ENCODE measurements at places on chromosomes 2 and 18.

- no peak for DNase-seq
Measured at GRCh38 chr2:236351966-236352525, 87.8 kb upstream of the ASB18 start.

DNA sequence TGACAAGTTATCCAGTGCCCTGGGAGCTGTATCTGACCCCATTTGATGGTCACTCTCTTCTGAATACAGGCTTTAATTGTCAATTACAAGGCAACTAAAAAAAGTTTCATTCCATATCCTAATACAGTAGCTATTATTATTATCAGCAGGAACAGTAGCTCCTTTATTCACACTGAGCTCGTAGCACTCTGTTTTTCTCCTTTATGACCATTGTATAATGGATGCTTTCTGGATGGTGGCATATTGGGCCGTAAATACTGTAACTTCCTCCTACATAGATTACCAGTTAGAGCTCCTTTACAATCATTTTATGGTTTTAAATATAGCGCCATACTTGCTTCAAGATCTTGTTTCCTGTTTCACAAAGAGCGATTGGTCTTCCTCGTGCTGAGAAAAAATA is 1040.3 kb downstream of the TSN start:
- DNase-seq: no peak

GRCh38 chr2:11674983-11675382 is 5.0 kb upstream of the NTSR2 start:
- DNase-seq: no peak

DNA sequence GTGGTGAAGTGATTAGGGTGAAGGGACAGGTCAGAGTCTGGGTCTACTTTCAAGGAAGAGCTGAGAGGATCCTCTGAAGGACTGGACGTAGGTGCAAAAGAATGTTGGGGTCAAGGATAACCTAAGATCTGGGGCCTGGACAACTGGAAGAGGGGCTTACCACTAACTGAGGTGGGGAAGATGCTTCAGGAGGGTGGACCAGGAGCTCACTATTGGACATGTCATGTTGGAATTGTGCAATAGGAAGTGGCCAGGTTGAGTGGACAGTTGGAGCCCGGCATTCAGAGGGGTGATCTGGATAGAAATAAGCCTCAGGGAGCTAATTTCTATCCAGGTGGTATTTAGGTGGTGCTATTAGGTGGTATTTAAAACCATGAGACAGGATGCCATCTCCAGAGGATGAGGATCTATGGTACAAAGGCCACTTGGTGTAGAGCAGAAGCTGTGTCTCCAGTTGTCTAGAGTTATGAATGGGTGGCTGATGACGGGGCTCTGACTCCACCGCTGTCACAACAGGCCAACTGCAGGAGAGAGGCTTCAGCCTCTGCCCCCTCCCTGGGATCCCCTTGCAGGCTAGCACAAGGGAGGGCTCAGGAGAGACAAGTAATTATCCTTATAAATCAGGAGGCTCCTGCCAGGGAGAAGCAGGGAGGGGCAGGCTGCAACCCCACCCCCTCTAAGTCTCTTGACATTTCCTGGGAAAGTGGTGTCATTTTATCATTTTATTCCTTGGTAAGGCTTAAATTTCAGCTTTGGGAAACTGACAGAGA is 158.0 kb downstream of the SMAD7 start:
- DNase-seq: no peak

GRCh38 chr2:233022561-233022960 is 9.5 kb upstream of the NGEF start:
- DNase-seq: no peak

- DNase-seq: no peak
Measured at GRCh38 chr2:223727562-223727961, 109.8 kb downstream of the AP1S3 start.

GRCh38 chr18:44238454-44238853 is 442.2 kb upstream of the SETBP1 start:
- no peak for DNase-seq

GRCh38 chr2:145040433-145040832 is 520.5 kb upstream of the ZEB2 start:
- DNase-seq: no peak

DNA sequence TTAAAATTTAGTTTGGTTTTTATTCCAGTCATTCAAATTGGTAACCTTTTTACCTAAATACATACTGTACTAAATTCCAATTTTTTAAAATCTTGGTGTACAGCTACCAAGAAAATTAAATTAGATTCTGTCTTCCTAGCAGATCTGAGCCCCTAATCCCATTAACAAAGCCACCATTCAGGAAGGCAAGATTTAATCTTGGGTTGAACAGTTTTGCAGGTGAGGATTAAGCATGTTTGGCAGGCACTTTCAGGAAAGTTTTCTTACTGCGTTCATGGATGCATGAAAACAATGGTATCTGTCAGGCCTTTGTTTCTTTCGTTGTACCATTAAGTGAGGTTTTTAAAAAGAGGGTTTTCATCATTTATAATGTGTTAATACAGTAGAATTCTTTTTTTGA is 32.8 kb downstream of the ITPRID2 start:
- no peak for DNase-seq

DNA sequence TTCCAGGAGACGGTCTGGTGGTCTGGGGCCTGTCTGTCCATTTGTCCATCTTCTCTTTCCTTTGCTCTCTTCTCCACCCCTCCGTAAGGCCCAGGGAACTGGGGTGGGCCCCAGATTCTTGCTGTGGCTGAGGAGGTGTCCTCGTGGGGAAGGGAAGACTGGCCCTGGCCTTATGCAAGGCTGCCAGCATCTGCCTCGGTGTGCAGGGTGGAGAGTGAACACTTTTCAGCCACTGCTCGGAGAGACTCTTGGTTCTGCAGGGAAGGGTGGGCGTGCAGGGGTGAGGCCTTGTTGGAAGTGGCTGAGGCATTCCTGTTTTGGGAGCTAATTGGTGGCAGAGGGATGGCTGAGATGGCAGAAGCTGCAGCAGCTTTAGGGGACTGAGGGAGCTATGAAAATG is 23.0 kb downstream of the EMX1 start:
- DNase-seq: no peak

DNA sequence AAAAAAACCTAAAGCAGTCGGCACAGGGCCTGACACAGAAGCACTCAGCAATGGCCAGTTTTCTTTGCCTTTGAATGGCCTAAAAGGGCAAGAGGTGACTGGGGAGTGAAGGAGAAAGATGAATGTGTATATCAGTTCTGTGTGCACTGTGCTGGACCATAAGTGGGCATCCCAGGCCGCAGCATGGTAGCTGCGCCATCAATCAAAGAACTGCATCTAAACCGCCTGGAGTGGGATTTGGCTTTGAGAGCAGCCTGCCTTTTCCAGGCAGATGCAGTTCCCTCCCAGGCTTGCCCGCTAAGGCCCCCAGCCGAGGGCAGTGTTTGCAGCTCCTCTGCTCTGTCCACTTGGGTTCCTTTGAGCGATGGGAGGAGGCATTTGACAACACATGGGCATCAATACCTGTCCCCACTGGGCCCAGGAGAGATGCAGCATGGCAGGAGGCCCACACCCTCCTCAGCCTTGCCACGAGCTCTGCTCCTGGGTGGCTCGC is 144.1 kb downstream of the FAM210A start:
- DNase-seq: no peak

DNA sequence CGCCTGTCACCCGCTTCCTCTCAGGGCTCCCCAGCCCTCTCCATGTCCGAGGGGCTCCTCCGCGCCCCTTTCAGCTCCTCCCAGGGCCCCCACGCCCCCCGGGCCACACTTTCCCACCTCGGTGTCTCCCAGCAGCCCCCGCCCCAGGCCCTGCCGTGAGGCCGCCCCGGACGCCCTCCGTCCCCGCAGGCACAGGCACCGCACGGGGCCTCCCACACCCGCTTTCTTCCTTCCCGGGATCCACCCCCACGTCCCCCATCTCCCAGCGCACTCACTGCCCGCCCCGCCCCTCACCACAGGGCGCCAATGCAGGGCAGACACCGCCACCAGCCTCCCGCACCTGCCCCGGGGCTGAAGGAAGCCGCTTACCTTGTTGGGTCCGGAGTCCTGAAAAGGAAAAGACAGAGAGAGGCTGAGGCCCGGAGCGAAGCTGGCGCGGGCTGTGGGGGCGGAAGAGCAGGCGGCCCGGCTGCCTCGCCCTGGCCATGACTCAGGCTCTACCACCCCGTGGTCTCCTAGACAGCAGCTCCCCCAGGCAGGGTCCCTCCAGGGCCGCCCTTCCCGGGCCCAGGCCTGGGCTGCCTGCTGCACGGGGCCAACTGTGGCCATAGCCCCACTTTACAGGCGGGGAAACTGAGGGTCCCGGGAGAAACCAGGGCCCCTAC is 37.7 kb downstream of the KIF1A start:
- no peak for DNase-seq

DNA sequence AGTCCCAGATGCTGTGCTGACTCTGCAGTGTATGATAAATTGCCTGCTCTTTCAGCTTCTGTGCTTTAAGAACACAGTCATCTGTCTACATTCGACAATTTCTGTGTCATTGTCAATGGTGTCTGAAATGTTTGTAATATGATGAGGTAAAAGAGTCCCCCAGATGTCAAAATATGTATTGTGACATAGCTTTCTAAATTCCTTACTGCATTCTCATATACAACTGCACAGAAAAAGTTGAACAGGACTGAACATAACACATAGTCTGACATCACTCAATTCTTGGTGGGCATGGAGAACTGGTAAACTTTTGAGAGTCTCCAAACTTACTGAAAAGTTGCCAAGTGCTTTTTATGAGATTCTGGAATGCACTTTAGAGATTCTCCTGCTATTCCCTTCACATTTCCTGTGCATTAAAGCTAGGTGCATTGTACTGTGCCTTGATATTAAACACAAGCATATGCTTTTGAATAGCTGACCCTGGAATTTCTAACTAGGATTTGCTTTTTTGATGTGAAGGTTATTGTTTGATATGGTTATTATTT is 48.1 kb upstream of the ARHGAP28 start:
- DNase-seq: no peak

DNA sequence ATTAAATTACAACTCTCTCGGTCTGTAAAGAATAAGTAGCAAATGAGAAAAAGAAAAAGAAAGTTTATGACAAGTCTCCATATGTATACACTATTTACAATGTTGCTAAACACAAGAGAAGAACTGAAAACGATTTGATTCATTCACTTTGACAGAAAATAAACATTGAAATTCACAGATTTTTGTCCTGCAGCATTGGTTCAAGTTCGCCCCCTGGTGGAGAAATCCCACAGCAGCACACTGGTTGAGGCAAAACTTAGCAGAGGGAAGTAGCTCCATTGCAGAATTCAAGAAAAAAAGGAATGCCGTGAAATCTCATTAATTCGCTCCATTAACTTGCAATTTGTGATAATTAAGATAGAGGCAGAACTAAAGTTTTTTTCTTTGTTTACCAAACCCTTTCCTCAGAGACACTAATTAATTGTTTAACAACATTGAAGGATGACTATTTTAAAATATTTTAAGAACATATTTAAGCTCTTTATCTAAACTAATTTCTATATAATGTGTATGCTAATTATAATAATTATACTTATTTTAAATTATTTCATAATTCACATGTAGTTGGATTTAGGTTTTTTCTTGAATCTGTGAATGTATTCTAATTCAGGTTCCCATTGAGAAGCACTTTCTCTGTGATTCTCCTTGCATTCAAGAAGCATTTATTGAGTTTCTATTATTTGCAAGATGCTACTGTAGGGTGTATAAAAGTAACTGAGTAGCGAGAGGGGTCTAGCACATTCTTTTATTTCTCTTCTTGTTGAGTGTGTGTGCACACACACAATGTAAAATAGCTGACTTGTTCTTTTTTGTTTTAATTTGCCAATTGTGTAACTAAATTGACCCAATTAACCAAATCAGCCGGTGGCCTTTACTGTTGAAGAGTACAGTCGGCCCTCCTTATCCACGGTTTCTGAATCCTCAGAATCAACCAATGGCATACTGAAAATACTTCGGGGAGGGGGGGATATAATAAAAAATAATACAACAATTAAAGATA is 74.1 kb downstream of the COL4A3 start:
- DNase-seq: peak; percentile 55

DNA sequence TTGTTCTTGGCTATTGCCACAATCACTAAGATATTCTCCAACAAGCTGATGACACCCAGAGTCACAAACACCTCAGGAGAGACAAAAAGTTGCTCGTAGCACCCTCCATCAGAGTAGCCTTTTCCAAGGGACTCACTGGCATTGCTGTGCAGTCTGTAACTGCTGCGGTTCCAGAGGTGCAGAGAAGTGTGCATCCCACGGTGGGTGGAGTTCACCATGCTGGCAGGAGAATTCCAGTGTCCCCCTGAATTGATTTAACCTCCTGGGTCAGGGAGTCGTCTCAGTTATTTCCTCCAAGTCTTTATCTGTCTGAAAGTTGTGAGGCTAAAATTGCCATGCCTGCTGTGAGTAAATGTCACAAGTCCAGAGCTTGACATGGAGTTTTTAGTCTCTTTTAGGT is 443 bp downstream of the MC4R start:
- DNase-seq: no peak

DNA sequence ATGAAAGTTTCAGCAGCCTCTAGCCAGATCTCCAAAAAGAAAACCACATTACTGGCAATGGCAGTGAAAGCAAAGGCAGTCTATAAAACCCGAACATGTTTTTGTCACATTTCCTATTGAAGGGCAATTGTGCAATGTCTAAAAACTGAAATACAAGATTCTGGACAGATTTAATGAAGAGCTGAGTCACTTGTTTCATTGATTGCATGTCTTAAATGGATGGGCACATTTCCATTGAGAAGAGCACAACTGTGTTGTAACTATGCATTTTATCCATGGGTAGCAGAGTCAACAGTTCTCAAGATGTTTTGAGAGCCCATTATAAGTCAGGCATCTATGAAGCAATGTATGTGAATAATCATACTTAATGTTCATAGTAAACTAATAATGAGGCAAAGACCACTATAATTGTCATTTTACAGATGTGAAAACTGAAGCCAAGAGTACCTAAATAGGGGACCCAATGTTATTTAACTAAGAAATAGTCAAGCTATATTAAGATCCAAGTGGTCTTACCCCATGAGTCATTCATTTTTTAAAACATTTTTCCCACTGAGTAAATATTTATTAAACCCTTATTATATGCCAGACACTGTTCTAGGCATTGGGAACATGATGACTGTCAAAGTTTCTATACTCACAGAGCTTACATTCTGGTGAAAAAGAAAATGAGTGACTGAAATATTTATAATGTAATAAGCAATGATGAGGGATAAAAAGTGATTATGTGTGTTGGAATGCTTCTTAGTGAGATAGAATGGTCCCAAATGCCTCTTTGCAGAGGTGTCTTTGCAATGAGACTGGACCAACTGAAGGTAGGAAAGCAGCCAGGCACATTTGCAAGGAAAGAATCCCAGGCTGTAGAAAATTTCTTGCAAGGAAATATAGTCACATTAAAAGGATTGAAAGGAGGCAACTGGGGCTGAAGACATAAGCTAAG is 818.9 kb upstream of the ACVR2A start:
- DNase-seq: no peak

DNA sequence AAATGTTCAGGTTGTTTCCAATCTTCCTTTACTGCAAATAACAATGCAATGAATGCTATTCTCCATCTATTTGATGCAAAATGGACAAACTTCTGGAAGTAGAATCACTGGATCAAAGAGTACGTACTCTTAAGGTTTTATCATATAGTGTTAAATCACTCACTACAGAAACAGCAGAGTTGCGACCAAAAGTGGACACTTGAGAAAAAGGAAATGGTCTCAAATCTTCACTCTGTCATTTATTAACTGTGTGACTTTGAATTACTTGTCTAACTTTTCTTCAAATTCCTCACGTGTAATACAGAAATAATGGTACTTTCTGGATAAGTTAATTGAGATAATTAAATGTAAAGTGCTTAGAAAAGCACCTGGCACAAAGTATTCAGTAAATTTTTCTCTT is 78.1 kb downstream of the CERKL start:
- DNase-seq: no peak

Measured in activated T-cell treated with anti-CD3 and anti-CD28 coated beads for 1 hour (primary cell).